ENCODE measurements at places on chromosomes 16 and 17.
A peak's percentile ranks its signal among the peaks of the same experiment; 100 is the strongest.

GRCh38 chr17:7886227-7887037 is 2.2 kb upstream of the CHD3 start:
- DNase-seq, result peak; percentile 67

- DNase-seq, result no peak
Measured at GRCh38 chr16:629833-630248, 944 bp upstream of the WFIKKN1 start.

DNA sequence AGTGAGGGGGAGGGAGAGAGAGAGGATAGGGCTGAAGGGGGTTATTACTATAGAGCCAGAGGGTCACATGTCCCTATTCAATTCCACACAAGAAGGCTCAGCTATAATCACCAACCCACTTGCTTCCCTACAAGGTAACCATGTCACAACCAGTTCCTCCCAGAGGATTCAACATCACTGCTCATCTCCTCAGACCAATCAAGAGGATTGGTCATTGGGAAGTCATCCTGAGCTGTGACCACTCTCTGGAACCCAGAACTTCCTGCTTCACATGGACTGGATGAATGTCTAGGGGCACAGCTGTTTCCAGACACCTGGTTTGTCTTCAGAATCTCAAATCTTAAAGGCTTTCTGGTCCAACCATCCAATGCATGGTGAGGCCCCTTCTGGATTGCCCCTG is 154.9 kb upstream of the SDK2 start:
- DNase-seq, result no peak

DNA sequence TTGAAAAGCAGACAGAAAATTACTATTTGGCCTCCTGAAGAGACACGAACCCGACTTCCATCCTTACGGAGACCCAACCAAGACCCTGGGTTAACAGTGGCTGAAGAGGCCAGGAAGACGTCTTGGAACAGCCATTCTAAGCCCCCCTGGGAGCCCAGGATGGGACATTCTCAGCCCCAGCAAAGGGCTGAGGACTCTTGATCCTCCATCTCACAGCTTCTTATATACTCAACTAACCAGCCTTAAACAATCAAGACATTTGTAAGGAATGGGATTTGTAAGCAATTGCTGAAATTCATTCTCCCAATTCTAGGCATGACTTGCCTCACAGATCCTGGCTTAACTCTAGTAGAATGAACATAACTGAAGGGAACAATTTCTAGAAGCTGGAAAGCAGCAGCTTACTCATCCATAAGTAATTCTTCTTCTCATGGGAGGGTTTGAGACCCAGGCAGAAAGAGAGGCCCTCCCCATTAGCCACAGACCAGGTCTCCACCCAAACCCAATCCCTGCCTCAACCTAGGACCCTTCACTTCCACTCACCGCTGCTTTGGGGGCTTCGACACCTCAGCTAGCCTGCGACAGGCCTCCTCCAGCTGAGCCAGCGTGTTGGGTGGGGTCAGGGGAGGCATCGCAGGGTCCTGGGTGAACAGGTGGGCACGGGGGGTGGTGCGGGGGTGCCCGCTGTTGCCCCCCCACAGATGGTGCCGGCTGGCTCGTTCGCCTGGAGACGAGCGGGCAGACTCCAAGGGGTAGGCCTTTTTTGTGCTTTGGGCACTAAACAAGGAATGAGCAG is 25.5 kb downstream of the AXIN2 start:
- DNase-seq, result no peak

GRCh38 chr16:1021553-1022160 is 40.1 kb downstream of the SOX8 start:
- no peak for DNase-seq

GRCh38 chr16:84818989-84819643 is 669 bp upstream of the CRISPLD2 start:
- no peak for DNase-seq

GRCh38 chr17:68599091-68599490 is 2.1 kb downstream of the FAM20A start:
- DNase-seq, result no peak

DNA sequence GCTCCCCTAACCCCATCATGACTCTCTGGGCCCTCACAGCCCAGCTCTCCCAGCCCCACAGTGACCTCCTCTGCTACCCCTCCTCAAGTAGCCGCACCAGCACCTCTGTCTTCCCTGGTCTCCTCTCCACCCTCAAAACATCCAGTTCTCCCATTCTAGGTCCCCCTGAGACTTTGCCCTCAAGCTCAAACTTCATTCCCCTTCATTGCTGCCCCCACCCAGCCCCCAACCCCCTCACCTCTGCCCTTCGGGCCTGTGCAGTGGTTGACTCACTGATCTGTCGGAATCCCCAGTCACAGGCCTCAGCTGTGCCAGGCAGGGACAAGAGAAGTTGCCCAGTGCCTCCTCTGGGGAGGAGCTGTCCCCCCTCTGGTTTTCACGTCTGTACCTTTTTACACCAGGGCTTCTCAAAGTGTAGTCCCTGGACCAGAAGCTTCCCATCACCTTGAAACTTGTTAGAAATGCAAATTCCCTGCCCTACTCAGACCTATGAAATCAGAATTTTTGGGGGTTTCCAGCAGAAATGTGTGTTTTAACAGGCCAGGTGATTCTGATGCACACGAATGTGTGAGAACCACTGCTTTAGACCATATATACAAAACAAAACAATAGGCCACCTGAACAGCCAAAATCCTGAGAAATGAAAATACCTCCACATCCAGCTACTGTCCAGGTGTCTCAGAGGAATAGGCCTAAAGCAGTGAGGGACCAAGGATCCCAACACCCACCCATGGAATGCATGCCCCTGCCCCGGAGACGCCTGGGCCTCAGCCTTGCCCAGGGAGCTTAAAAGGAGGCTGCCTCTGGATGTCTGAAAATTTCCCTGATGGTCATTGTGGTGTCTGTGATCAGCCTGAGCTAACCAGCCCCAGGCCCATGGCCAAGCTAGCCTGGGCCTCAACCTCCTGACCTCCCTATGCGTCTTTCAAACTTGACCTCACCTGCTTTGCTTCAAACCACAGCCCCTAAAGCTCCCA is 853 bp upstream of the DOK4 start:
- DNase-seq, result no peak

DNA sequence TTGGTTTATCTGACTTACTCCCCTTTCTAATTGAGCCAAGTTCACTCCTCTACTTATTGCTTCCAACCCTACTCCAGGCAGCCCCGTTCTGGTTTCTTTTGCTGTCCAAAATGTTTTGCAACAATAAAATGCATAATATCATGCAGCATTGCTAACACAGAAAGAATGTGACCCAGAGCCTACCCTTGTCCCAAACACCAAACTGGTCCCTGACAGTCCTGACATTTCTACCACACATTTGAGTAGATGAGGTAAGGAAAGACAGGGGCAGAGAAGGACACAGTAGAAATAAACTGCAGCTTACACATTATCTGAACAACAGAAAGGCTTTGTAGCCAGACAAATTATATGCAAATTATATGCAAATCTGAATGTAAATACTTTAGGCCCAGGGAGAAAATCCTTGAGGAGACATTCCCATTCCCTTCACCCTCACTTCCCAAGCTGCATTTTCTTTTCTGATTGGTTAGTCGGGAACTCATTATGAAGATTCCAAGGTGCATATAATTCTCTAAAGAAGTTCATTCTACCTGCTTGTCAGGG is 31.6 kb downstream of the SOX9 start:
- no peak for DNase-seq

GRCh38 chr17:43406676-43407645 is 8.2 kb downstream of the ARL4D start:
- no peak for DNase-seq

GRCh38 chr16:21336231-21336630 is 58.1 kb upstream of the CRYM start:
- no peak for DNase-seq

DNA sequence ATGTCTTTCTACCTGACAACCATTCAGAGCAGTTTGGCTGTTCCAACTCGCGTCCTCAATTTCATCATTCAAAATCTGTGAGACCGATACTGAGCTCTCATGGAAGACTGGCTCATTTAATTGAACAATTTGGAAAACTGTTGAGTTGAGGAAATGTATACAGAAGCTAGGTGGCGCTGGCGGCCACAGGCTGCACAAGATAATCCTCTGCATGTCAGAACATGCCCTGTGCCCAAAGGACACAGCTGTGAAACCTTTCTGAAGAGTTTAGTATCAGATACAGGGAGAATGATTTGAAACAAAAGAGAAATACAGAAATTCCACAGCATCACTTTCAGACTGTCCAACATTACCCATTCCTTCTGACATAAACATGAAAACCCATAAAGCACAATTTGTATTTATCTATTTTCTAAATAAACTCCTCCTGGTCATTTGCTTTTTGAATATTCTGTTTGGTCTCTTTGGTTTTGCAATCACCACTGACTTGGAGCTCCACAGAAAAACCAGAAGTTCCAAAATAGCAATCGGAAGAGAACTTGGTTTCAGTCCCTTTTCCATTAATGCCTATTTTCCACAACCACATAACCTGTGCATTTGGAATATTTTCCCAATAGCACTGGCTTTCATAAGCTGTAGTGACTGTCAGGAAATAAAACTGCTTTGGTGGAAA is 192.8 kb downstream of the MAP2K6 start:
- peak; percentile 56 for DNase-seq

GRCh38 chr17:5211458-5211857 is 19.8 kb upstream of the ZNF594 start:
- no peak for DNase-seq

DNA sequence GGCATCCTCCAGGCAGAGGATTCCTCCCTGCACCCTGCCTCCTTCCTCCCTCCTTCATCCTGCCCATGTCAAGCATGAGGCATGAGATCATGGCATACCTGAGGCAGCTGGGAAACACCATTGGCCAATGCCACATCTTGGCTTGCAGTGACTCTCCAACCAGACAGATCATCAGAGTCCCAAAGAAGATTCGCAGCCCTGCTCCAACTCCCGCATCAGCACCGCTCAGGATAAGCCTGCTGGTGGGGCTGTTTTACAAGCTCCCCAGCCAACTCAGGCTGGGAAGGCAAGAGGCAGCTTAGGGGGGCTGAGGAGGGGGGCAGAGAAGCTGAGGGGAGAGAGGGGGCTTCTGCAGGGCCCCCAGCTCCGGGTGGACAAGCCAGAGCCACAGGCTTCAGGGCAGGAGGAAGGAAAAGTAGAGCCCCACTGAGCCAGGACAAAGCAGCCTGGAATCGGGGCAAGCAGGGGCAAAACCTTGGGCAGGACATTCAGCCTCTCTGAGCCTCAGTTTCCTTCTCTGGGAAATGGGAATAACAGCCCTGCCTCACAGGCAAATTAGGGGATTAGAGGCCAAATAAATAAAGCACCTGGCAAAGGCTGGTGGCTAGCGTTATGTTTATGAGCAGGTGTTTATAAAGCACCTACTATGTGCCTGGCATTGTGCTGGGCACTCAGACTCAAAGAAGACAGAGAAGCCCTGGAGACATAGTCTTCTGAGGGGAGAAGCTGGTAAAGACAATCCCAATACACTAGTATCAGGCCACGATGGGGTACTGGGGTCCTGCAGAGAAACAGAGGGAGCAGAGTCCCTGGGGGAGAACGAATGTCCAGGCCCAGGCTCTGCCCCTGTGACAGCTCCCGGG is 88.1 kb downstream of the GOSR1 start:
- DNase-seq, result no peak

GRCh38 chr16:62036101-62036801 is at the start of gene CDH8:
Gene CDH8 (minus strand): TSS chr16:62036438. CDS start chr16:62021403, 15,035 bp downstream.
- no peak for DNase-seq

DNA sequence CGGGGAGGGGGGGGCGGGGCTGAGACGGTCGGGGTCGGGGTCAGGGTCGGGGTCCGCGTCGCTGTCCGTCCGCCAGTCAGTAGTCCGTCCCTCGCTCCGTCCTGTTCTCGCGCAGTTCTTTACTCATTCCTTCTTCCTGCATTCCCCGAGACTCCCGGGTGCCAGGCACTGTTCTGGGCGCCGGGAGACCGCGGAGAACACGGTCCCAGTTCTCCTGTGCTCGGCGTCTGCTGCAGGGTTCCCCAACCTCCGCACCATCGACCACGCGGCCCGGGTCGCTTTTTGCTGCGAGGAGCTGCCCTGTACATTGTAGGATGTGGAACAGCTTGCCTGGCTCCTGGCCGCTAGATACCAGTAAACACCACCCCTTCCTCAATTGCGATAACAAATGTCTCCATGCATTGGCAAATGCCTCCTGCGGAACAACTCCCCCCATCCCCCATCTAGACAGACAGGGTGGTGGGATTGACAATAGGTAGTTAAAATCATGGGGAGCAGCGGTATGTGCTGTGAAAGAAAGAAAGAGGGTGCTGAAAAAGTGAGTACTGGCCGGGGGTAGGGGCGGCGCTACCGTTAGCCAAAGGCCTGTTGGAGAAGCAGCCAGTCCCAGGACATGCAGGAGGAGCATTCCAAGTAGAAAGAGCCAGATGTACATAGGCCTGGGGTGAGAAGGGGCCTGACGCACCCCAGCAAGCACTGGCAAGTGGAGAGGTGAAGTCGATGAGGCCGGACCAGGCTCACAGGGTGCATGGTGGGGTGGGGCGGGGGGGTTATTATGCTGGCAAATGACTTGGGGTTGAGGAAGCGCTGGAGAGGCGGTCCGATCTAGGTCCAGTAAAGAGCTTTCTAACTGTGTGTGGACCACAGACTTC is 631 bp downstream of the TRAF7 start:
- DNase-seq, result peak; percentile 32

- no peak for DNase-seq
Measured at GRCh38 chr16:11215935-11216556, 40.0 kb downstream of the SOCS1 start.

GRCh38 chr16:86791287-86792035 is 213.1 kb downstream of the FOXL1 start:
- no peak for DNase-seq

GRCh38 chr17:72561266-72561665 is 440.4 kb downstream of the SOX9 start:
- no peak for DNase-seq

Measured in activated CD4-positive, alpha-beta memory T cell treated with anti-CD3 and anti-CD28 coated beads for 36 hours (primary cell).